ENCODE measurements at places on chromosomes 6 and 20.

- DNase-seq = no peak
Observed at GRCh38 chr6:104884867-104885517, 25.3 kb upstream of the HACE1 start.

DNA sequence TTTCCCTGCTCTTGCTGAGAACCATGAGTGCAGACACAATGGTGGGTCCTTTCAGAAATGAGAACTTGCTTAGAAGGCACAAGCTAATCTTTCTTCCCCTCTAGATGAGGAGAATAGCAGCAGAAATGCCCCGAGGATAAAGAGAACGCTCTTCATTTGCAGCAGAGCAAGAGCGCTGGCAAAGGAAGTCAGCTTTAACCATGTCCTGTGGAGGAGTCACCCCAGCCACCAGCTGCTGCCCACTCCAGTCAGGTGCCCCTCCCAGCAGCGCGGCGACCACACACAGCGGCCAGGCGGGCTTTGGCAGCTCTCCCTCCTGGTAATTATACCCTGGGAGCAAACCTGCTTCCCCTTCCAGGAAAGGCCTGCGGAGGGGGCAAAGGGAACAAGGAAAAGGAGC lies 42.4 kb upstream of the EMILIN3 start:
- no peak for DNase-seq

- no peak for DNase-seq
Observed at GRCh38 chr6:147911686-147912085, 403.2 kb downstream of the SAMD5 start.

- DNase-seq = no peak
Observed at GRCh38 chr20:3778976-3779375, 2.3 kb downstream of the SPEF1 start.

- DNase-seq = no peak
Observed at GRCh38 chr6:147738516-147739162, 230.1 kb downstream of the SAMD5 start.

DNA sequence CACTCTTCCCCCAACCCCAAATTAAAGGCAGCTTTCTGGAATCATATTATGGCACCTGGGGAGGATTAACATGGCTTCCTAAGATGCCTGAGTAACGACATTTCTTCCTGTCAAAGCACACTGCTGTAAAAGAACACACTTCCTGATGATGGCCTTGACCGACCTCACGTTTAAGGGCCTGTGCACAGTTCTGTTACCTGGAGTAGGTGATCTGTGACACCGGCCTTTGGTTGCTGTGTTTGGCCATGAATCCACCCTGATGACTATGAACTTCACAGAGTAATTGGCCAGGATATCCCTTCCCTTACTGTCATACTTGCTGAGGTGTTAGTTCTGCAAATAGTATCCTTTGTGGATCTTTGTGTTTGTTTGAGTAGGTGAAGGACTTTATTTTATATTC lies 45.8 kb downstream of the PLCB4 start:
- no peak for DNase-seq

DNA sequence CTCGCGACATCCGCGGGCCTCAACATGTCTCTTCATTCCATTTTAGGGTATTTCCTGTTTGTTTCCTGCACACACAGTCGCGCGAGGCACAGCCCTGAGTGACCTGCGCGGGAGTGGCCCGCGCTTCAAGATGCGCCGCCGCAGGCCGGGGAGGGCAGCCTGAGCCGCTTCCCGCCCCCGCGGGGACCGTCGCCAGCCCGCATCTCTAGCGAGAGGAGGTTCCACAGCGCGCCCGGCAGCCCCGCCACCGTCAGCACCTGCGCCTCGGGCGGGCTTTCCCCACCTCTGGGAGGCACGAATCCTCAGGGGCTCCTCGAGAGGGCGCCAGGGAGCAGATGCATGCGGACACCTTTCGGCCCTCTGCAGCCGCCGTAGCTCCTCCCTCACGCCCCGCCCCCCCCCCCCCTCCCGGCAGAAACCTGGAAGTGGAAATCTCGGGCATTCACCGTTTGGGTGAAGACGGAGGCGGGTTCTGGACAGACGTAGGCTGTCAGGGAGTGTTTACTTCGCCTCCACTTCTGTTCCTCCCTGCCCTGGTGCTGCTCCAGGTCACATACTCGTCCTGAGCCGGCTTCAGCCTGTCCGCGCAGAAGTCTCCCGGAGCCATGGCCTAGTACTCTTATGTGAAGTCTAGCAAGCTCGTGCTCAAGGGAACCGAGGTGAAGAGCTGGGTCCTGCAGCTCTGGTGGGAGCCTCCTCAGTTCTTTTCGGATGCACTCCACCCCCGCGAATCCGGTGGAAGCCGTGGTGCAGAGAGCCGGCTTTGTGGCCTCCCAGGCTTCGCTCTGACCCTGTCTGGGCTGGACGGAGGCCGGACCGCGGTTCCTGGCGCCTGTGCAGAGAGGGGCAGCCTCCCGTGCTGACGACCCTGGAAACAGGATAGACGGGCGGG lies 880.5 kb upstream of the DEFB115 start:
- peak; percentile 91 for DNase-seq

DNA sequence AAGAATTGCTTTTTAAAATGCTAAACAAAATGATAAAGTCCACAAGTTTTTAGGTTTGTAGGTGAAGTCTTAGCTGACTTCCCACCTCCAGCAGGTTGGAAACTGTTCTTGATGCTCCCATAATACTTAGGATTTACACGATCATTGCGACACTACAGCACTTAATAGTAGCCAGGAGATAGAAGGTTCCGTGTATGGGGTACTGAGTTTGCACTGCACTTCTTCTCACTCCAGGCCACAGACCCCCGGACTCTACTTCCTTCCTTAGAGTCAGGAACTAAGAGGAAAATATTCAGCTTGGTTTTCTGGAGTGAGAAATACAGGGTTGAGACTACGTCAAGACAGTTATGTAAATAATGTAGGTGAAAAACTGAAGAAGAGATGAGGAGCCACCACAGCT lies 56.1 kb upstream of the SGK1 start:
- DNase-seq = no peak

GRCh38 chr6:115898246-115898645 lies 162.4 kb downstream of the FRK start:
- DNase-seq = no peak

DNA sequence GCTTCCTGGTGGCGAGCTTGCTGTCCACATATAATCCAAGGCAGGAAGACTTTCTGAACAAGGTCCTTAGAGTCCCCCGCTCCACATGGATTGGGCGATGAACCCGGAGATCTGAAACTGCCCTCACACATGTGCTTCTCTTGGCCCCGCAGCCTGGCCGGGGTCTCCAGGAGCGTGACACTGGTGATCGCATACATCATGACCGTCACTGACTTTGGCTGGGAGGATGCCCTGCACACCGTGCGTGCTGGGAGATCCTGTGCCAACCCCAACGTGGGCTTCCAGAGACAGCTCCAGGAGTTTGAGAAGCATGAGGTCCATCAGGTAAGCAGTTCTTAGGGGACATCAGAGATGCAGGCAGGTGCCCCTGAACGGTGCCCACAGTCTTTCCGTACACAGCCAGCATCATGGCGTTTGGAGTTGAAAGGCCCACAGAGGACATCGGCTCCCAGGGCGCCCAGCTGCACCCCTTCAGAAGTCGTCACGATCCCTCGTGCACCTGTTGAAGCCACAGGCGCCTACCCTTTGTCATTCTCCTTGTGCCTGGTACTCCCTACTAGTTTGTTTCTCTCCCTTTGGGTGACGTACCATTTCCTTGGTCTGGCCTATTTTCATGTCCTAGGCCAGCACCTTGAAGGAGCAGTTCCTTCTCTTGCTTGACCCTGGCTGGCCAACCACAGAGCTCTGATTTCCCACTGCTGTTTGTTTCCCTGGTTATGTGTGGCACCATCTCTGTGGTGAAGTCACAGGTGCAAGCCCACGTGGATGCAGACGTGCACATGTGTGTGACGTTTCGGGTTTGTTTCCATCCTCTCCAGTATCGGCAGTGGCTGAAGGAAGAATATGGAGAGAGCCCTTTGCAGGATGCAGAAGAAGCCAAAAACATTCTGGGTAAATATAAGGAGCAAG lies 43.3 kb upstream of the IRF4 start:
- DNase-seq = no peak

DNA sequence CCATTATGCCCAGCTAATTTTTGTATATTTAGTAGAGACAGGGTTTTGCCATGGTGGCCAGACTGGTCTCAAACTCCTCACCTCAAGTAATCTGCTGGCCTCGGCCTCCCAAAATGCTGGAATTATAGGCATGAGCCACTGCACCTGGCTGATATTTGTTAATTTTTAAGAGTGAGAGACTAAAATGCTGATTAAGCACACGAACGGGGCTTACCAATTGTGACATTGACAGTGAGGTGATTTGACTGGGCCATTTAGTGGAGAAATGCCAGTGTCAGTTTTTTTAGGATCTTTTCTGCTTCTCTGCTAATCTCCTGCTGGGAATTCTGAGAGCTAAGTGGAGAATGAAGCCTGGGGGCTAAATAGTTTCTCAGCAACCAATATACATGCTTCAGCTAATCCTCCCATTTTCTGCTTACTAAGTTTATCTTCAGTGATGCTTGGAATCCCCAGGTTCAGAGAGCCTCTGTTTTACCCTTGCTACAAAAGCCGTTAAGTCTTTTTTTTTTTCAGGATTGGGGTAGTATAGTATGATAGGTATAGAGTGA lies 9.8 kb upstream of the DEFB123 start:
- DNase-seq = no peak

GRCh38 chr6:77010931-77011542 lies 452.3 kb downstream of the HTR1B start:
- DNase-seq = no peak

DNA sequence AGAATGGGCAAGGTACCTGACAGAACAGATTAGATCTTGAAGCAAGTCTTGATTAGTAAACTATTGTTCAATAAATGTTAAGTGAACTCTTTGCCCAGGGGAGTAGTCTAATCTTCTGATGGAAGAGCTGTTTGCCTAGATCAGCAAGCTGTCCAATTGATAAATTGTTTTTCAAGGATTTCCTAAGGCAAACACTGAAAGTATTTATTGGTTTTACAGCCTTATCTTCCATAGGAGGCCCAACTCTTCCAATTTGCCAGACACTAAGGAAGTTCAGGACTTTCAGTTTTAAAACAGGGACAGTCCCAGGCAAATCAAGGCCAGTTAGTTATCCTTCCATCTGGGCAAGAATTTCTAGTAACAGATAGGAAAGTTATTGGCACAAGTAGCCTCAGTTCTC lies 1.8 kb upstream of the C6orf163 start:
- no peak for DNase-seq

DNA sequence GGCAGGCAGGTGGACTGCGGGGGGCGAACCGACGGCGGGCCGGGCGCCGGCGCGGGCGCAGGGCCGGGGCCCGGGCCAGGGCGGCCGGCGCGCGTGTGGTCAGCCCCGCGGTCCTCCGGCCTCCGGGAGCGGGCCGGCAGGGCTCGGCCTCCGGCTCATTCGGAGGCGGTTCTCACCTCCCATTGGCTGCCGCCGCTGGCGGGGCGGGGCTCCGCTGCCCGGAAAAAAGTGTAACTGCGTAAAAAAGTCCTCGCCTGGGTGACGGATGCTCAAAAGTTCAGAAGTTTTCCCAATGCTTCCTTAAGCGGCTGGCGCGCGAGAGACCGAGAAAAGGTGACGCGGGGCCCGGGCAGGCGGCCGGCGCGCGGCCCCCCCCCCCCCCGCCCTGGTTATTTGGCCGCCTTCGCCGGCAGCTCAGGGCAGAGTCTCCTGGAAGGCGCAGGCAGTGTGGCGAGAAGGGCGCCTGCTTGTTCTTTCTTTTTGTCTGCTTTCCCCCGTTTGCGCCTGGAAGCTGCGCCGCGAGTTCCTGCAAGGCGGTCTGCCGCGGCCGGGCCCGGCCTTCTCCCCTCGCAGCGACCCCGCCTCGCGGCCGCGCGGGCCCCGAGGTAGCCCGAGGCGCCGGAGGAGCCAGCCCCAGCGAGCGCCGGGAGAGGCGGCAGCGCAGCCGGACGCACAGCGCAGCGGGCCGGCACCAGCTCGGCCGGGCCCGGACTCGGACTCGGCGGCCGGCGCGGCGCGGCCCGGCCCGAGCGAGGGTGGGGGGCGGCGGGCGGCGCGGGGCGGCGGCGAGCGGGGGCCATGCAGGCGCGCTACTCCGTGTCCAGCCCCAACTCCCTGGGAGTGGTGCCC lies at the start of gene FOXC1:
FOXC1 (plus strand) TSS at position 268 of the 849 bp plus-strand sequence; CDS start at position 799, 531 bp downstream.
- peak; percentile 53 for DNase-seq

DNA sequence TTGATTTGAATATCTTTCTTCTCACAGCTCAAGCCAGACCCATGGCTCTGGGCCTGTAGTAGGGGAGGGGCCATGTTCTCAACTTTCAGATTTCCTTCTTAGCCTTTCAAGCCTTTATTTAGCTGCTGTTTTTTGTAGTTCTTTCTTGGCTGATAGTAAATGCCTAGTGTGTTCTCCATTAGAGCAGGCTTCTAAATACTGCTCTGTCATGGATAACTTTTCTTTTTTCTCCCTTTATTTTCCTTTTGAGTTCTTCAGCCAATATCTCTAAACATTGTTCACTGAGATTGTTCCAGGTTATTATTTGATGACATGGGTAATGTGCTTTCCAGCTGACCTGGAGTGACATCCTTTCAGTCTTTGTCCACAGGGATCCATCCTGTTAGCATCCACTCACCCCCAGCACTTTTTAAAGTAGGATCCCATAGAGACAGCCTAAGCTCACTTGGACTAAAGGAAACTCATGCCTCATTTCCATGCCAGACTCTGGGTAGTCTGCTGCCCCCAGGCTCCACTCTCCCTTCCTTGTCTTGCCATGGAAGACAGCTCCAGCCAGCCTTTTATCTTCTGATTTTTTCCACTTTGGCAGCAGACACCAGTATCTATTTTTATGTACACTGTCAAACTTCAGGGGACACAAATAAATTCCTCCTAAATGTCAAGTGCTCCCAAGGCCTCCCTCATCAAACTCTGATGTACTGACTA lies 645.6 kb downstream of the RNF144B start:
- no peak for DNase-seq
